ENCODE measurements at places on chromosomes 6 and 20. TPM values are rescaled to one million over a fixed set of nuclear protein-coding genes. Genes with fewer than 3 reads are reported as not detected.

DNA sequence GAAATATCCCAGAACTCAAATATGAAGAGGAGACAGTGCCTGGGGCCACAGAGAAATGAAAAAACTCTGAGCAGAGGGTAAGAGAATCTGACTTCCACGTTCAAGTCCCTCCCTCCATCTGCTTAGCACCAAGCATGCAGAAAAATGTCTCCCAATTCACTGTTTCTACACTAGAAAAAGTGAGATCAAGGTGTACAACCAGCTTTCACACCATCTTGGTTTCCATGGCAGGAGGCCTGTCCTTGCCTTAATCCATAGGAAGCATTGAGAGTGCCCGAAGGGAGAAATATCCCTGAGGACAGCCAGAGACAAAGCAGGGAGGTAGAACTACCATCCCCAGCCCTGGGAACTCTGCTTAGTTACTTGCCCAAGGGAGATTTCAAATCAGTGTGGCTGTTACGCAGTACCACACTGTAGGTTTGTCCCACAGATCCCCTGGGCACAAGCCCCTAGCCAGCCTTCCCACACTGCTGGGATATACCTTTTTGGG is 82.9 kb downstream of the SCML4 start:
- H3K27ac ChIP-seq: no peak overlapping the region
- no peak overlapping the region for H3K4me3 ChIP-seq
- H3K27me3 ChIP-seq: peaks cover 52% of the 10 kb centered on the region
- no peak for DNase-seq
- H3K4me1 ChIP-seq: no peaks in the 10 kb centered on the region

DNA sequence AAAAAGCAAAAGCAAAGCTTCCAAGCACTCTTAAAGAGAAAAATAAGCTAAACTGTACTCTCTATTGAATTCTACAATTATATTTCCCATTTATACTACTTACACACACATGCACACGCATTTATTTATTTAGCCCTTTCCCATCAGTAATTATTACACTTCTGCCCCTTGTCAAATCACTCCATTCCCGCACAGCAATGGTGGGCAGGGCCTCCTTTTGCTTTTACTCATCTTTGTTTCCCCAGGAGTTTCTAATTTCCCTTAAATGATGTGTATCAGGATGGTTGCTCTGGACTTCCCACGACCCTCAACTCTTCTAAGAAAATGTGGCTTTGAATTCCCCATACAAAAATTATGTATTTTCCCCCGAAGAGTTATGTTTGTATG is 19.9 kb downstream of the PXT1 start:
- H3K4me3 ChIP-seq: peak overlapping the region; percentile 82
- no peaks in the 10 kb centered on the region for H3K4me1 ChIP-seq
- H3K36me3 ChIP-seq: no peaks in the 10 kb centered on the region
- no peak overlapping the region for H3K27ac ChIP-seq
- no peaks in the 10 kb centered on the region for H3K27me3 ChIP-seq

- no peaks in the 10 kb centered on the region for H3K27me3 ChIP-seq
- peaks cover 78% of the 10 kb centered on the region for H3K36me3 ChIP-seq
- no peak overlapping the region for H3K27ac ChIP-seq
Observed at GRCh38 chr20:62339647-62340062, 27.5 kb downstream of the LAMA5 start.

DNA sequence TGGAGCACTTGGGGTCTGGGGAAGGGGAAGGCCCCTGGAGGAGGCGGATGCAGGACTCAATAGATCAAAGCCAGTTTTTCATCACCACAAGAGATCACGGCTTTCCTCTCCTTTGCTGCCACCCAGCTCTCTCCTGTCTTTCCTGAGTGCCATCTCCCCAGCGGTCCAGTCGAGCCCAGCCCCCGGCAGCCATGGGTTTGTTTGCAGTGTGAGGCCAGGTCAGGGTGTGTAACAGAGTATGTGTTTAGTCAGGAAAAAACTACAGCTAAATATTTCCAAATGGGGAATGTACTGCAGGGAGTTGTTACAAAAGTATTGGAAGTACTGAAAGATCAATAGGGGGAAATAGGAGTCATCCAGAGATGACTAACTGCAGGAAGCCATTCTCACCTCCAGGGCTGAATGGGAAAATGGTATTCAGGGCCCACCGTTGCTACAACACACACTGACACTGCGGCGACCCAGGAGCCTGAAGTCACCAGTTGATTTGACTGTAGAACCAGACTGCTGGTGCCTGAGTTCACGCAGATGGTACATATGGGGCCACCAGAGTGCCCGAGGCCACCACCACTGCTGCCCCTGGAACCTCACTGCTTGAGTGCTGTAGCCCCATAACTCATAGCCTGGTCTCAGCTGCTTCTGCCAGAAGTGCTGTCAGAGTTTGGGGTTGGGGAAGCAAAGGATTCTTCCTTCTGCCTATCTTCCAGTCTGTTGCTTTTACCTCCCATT is 23.6 kb upstream of the FANCE start:
- DNase-seq: peak; percentile 82
- no peaks in the 10 kb centered on the region for H3K4me1 ChIP-seq
- H3K27ac ChIP-seq: no peak overlapping the region
- no peak overlapping the region for H3K4me3 ChIP-seq

DNA sequence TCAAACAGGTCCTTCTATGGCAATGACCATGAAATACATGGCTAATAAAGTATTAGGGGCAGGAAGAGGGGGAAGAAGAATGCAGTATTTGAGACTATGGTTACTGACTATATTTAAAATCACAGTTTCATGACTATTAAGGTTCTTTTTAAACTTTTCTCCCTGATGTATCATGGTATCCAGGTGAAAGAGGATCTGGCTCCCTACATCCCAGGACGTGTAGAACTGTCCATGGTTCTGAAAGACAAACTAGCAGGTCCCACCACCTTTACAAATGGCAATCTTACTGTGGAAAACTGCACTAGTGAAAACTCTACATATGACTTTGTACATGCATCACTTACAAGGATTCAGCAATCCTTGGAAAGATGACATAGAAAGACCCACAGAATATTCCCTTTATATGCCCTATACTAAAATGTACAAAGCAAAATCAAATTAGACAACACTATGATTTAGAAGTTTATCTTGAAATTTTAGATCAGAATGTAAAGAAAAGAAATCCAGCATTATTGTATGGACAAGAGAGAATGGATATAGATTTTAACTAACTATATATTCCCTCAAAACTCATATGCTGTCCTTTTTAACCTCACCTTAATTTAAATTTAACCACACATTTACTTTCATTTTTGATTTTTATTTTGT is 33.5 kb downstream of the RPP21 start:
- DNase-seq: no peak
- H3K36me3 ChIP-seq: no peaks in the 10 kb centered on the region
- H3K27me3 ChIP-seq: peaks cover 76% of the 10 kb centered on the region
- no peak overlapping the region for H3K4me3 ChIP-seq
- H3K4me1 ChIP-seq: no peaks in the 10 kb centered on the region

DNA sequence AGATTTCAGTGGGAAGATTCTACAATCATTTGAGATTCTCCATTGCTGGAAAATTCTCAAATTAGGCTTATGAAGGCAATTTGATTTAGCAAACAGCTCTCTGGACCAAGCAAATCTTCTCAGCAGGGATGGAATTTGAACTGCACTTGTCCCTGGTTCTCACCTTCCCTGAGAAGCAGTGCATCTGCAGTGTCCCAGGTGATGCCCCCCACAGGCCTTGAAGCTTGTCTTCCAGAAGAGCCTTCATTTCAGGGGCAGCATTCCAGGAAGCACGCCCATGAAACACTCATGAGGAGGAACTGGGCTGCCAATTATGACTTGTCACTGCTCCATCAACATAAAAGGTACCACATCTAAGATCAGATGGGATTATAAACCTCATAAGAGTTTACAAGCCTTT is 82.8 kb upstream of the HDAC2 start:
- H3K27ac ChIP-seq: no peak overlapping the region
- no peaks in the 10 kb centered on the region for H3K36me3 ChIP-seq
- no peaks in the 10 kb centered on the region for H3K4me1 ChIP-seq
- H3K4me3 ChIP-seq: no peak overlapping the region

GRCh38 chr6:155079985-155080452 is 84.9 kb downstream of the TIAM2 start:
- no peak overlapping the region for H3K4me3 ChIP-seq
- peaks cover 18% of the 10 kb centered on the region for H3K4me1 ChIP-seq
- no peak overlapping the region for H3K27ac ChIP-seq
- DNase-seq: no peak

DNA sequence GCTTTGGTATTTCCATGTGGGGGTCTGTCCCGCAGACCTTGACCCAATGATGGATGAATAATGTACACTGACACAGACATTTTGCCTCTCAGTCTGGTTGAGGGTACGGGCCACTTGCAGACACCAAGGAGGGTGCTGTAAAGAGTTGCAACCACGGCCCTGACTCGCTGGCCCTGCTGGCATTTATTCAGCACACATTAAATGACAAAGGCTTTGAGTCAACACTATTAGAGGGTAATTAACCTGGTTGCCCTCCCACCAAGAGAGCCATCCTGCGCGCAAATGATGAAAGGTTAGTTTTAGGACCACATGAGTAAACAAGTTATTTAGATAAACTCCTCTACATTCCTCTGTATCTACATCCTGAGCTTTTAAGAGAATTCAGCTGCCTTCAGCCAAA is 308.9 kb upstream of the MMS22L start:
- H3K4me3 ChIP-seq: peak overlapping the region; percentile 41
- no peaks in the 10 kb centered on the region for H3K36me3 ChIP-seq
- peak; percentile 86 for DNase-seq
- H3K27me3 ChIP-seq: peaks cover 14% of the 10 kb centered on the region
- no peaks in the 10 kb centered on the region for H3K4me1 ChIP-seq

The C20orf202 gene
- not detected for total RNA-seq

The SMLR1 gene
- 0.27 TPM for total RNA-seq

The GGTLC1 gene
- not detected for total RNA-seq

The COL12A1 gene
- total RNA-seq: 0.26 TPM

The CDH26 gene
- total RNA-seq: 1.1 TPM

The DACT2 gene
- total RNA-seq: 44.0 TPM

The TGM3 gene
- 0.29 TPM for total RNA-seq

Measured in endodermal cell (in vitro differentiated cells).